ENCODE measurements at places on chromosomes 5 and 9. TPM values are rescaled to one million over a fixed set of nuclear protein-coding genes. Genes with fewer than 3 reads are reported as not detected.

The OXCT1 gene
- total RNA-seq = 109 TPM

The C6 gene
- 1.6 TPM for total RNA-seq

The CLK4 gene
- 41.5 TPM for total RNA-seq

The FAM200C gene
- total RNA-seq = 28.6 TPM

The DRD1 gene
- total RNA-seq = 27.0 TPM

The PCDHB13 gene
- total RNA-seq = 10.8 TPM

The ARSI gene
- 0.46 TPM for total RNA-seq

The NTRK2 gene
- total RNA-seq = 272 TPM

The SLCO6A1 gene
- not detected for total RNA-seq

The PTPN3 gene
- 23.5 TPM for total RNA-seq

The CXCL14 gene
- 10.6 TPM for total RNA-seq

The SNCAIP gene
- total RNA-seq = 48.2 TPM

The SPATA31C1 gene
- not detected for total RNA-seq

The IL13 gene
- not detected for total RNA-seq

The IL7R gene
- 0.46 TPM for total RNA-seq

The DND1 gene
- 0.69 TPM for total RNA-seq

The PCDHB3 gene
- total RNA-seq = 13.6 TPM

The IFNA13 gene
- total RNA-seq = not detected
